ENCODE measurements at places on chromosomes 3 and 15.

DNA sequence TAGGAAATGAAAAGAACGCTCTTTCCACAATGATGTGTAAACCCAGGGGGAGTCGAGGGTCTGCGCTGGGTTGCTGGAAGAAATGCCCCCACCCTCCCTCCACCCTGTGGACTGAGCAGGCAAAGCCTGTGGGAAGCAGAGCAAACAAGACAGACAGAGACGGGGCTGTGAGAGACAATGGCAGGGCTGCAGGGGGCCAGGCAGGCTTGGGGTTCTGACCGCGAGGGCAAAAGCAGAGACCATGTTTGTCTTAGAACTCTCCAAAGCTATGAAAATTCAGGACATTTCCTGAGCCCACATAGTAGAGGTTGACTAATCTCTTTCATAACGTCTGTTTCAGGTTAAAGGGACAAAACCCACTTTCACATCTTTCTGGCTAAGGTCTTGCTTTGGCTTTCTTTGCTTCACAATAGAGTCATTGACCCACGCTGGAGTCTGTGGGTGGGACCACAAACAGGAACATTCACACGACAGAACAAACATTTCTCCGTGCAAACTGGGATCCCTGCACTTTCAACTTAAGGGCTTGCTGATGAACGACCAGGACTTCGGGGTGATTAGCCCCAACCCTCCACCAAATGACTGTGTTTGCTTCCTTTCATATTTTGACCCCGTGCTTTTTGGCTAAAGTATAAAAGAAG, 156.0 kb upstream of the TPM1 start:
- no peak for DNase-seq

GRCh38 chr15:61992518-61992917, 67.7 kb downstream of the VPS13C start:
- DNase-seq = no peak

- DNase-seq = no peak
Measured at GRCh38 chr15:94352636-94353487, 121.5 kb downstream of the MCTP2 start.

DNA sequence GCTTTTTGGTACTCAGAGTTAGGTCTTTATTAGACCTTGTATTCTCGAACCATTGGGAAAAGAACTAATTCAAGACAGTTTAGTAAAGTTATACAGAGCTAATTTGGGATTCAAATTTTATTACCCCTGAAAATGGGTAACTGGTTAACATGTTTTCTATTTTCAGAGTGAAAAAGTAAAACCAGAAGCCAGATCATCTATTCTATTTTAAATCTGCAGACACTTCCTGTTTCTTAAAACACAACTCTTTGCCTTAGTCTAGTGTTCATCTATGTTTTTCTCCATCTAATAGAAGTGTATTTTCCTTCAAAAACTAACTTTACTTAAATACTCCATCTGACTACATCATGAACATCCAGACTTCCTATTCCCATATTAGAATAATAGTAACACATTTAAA, 113.4 kb downstream of the CCNL1 start:
- no peak for DNase-seq

- no peak for DNase-seq
Measured at GRCh38 chr3:124345845-124346244, 353.9 kb upstream of the ROPN1 start.

GRCh38 chr3:143266927-143267326, 147.4 kb downstream of the CHST2 start:
- no peak for DNase-seq

- DNase-seq = no peak
Measured at GRCh38 chr3:71693641-71694040, 31.6 kb downstream of the EIF4E3 start.

- DNase-seq = no peak
Measured at GRCh38 chr15:70569091-70569713, 194.2 kb downstream of the UACA start.

DNA sequence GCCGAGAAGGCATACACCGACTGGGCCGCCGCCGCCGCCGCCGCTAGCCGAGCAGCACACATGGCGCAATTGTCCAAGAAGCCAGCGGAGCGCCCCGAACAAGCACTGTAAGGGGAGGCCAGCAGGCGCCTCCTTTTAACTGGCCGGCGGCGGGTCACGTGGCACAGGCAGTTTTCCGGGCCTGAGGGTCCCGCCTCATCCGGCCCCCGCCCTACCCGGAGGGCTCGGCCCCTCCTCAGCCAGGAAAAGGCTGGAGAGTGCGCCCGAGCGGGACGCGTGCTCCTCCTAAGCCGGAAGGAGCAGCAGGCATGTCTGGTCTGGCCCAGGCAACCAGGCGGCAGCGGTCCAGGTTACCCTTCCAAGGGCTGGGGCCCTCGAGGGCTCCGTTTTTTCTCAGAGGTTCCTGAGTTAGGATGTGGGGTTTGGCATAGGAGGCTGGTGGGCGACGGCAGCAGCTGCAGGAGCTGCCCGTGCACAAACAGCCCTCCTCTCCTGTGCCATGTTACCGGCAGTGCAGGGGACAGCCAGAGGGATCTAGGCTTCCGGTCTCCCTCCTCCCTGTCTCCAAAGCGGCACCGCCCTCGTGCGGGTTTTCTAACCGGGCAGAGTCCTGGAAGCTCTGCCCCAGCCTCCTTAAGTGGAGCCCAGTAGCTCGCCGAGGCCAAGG, at the start of gene GPX1:
Gene GPX1, minus strand, starts transcription at position 137 of the 667 bp plus-strand sequence. Its CDS starts 75 bp downstream, at position 62.
- peak; percentile 60 for DNase-seq

DNA sequence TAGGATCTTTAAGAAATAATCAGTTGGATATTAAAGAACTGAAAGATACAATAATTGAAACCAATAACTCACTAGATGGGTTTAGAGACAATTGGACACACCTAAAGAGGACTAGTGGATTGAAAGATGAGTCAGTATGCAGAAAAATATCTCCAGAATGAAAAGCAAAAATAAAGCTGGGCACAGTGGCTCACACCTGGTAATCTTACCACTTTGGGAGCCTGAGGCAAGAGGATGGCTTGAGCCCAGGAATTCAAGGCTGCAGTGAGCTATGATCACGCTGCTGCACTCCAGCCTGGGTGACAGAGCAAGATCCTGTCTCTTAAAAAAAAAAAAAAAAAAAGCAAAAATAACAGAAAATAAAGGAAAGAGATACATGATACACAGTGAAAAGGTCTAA, 37.4 kb upstream of the CCDC174 start:
- DNase-seq = no peak

DNA sequence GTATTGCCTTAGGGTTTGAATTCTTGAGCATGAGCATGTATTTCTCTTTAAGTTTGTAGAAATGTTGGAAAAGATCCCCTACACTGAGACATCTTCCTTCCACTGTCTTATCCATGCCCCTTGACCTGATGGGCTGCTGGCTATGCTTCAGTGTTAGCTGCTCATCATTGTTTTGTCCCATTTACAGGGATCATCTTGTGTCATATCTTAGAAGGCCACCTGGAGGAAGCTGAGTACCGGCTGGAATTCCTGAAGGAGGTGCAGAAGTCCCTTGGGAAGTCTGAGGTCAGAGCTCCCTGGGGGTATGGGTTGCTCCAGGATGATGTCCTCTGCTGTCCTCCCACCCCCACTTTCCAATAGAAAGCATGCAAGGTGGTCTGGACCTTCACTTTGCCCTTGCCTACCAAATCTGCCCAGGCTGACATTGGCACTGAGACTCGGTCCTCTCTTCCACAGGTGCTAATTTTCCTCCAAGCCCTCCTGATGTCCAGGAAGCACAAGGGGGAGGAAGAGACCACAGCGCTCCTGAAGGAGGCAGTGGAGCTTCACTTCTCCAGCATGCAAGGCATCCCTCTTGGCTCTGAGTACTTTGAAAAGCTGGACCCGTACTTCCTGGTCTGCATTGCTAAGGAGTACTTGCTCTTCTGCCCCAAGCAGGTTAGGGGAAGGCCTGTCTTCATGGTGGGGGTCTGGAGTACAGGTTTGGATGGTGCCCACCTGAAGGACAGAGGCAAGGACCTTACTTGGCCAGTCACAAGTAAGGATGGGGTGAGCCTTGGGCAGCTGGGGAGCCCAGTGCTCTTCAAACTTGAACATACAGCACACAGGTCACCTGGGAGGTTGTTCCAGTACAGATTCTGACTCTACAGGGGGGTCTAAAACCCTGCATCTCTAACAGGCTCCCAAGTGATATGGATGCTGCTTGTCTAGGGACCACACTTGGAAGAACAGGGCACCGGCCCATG, 17.7 kb downstream of the TTC21A start:
- DNase-seq = no peak

- no peak for DNase-seq
Measured at GRCh38 chr3:151504606-151505005, 43.7 kb upstream of the IGSF10 start.

GRCh38 chr3:171960159-171960558, 79.2 kb upstream of the FNDC3B start:
- no peak for DNase-seq

DNA sequence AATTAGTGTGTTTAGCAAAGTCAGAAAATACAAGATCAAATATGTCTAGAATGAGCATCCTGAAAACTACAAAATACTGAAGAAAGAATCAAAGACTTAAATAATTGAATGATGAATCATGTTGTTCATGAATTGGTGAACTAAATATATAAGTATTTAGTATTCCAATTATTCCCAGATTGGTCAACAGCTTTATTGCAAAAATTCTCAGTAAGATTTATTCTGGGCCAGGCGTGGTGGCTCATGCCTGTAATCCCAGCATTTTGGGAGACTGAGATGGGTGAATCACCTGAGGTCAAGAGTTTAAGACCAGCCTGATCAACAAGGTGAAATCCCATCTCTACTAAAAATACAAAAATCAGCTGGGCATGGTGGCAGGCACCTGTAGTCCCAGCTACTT, 250.0 kb upstream of the NECTIN3 start:
- no peak for DNase-seq

DNA sequence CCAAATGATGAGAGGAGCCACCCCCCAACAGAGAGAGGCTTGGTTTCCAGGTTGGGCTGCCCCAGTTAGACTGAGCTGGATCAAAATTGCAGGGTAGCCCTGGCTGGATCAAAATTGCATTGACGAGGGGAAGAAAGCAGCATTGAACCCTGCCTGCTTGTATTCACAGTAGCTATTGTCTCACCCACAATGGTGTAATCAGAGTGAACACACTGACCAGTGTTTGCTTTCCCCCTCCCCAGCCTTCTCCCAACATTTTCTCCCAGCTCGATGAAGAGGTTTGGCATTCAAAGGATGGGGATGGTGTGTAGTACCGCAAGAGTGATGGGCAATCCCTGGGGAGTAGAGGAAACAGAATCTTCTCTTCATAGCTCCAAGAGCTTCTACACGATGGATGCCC, 223.8 kb downstream of the ADAMTS9 start:
- no peak for DNase-seq

- DNase-seq = no peak
Measured at GRCh38 chr3:112136046-112136445, 3.0 kb upstream of the GCSAM start.

- no peak for DNase-seq
Measured at GRCh38 chr3:139588450-139588849, 48.9 kb upstream of the RBP1 start.

DNA sequence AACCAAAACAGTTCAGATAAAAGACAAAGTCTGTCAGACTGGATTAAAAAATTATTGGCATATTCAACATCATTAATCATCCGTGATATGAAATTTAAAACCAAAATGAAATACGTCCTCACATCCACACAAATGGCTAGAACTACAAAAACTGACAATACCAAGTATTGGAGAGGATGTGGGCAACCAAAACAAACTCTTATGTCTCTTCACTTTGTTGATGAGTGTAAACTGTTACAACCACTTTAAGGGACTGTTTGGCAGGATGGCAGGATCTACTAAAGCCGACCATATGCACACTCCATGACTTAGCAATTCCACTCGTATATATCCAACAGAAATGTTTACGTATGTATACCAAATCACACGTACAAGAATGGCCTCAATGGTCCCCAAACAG, 24.8 kb upstream of the C15orf40 start:
- no peak for DNase-seq

GRCh38 chr3:111418391-111418790, 123.6 kb upstream of the CD96 start:
- DNase-seq = no peak

GRCh38 chr3:194867270-194867983, 181.7 kb downstream of the FAM43A start:
- no peak for DNase-seq

- DNase-seq = no peak
Measured at GRCh38 chr3:186510374-186511079, 33.7 kb downstream of the CRYGS start.

GRCh38 chr3:45664578-45664977, 24.6 kb upstream of the SACM1L start:
- peak; percentile 46 for DNase-seq

DNA sequence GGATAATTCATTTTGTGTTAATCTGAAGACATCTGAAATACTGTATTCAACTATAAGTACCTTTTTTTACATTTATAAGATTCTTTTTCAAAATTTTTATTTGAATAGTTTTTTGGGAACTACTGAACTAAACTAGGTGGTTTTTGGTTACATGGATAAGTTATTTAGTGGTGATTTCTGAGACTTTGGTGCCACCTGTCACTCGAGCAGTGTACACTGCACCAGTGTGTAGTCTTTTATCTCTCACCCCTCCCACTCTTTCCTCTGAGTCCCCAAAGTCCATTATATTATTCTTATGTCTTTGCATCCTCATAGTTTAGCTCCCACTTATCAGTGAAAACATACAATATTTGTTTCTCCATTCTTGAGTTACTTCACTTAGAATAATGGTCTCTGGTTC, 57.6 kb downstream of the CD86 start:
- DNase-seq = no peak

DNA sequence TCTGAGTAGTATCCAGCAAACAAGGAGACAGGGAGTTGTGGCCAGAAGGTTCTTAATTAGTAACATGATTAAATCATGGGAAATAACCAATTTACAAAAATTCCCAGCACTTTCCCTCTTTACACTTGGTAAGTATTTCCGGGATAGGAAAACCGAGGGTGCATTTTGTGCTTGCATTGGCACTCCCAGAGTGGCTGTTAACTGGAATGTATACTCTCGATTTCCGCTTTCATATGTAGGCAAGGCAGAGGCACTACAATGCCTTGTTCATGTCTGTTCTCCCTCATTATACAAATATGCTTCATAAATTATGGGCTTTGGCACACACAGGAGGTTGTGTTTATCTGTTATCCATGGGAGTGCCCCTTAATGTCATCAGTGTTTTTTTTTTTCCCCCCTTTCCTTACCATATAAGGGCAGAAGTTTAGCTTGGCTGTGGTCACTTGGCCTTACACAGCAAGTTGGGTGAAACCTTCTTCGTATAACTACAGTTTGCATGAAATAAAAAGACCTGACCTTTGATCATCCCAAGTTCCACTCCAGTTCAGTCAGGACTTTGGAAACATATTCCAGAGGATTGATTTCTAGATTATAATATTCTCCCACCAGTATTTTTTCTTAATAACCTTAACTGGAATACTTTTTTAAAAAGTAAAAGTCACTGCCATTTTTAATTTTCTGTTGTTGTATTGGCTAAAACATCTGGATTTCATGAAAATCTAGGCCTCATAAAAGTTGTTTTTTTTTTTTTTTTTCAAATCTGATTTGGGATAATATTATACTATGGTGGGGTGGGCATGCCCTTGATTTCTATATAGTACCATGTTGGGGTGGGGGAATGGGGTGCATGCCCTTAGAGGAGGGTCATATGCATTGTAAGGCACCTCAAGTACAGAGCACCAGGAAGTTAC, 8.9 kb downstream of the TPM1 start:
- no peak for DNase-seq
